ENCODE measurements at places on chromosomes 2 and 18. TPM values are rescaled to one million over a fixed set of nuclear protein-coding genes. Genes with fewer than 3 reads are reported as not detected.

- no peak for DNase-seq
These were observed 86.2 kb downstream of the SDC1 start for GRCh38 chr2:20138696-20139095.

GRCh38 chr2:95014126-95014708, 11.3 kb upstream of the MAL start:
- no peak for DNase-seq

GRCh38 chr2:241325257-241325656, 9.5 kb downstream of the SEPTIN2 start:
- no peak for DNase-seq

ANKRD23 gene
- polyA plus RNA-seq, result 8.5 TPM

All from muscle of back (tissue), 13 donors.